HCEC 1CT (cell line): ENCODE measurements at places on chromosomes 3 and 15.

DNA sequence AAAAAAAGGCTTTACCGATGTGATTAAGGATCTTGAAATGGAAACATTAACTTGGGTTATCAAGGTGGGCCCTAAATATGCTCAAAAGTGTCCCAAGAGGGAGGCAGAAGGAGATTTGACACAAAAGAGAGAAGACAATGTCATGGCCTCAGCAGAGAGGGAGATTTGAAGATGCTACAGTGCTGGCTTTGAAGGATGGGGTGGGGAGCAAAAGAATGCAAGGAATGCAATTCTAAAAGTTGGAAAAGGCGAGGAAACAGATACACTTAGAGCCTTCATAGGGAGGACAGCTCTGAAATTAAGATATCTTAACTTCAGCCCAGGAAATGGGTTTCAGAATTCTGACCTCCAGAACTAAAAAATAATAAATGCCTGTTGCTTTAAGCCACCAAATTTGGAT, 314.5 kb upstream of the CCDC54 start:
- DNase-seq, result no peak

DNA sequence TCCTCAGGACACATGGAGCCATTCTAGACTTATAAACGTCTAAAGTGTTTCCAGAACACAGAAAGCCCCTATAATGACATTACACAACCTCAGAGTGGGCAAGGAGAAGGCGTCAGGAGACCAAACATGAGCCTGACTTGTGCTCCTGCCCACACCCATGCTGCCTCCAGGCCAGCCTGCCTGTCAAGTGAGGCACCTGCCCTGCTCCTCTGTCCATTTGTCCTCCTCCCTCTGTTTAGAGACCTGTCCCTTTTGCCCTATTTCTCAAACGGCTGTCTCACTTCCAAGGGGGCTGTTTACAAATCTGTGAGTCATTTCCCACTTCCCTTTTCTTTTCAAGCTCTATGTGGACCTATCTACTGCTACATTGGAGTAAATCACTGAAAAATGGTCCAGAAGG, 21.0 kb downstream of the ZDHHC3 start:
- DNase-seq, result peak; percentile 64

GRCh38 chr3:157311633-157312375, 124.8 kb upstream of the PTX3 start:
- DNase-seq, result peak; percentile 94

DNA sequence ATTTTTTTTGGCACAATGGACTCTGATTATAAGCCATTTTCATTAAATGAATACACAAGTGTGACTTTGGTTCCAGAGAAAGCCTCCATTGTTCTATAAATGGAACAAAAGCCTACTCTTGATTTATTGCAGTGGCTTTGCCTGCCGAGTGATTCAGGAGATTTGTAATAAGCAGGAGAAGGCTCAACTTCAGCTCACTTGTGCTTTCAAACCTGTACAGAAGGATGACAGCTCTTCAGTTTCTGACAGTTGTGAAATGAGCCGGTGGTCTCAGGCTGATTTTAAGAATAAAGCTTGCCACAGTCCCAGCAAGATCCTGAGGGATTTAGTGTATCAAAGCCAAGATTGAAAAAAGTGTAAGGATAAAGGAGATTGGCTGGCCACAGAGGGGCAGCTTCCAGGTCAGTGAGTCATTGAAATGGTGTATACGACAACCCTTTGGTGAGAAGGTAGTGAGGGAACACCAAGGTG, 438.8 kb upstream of the TGFBR2 start:
- DNase-seq, result no peak

- DNase-seq, result no peak
These were observed 274.7 kb upstream of the UBE2E2 start for GRCh38 chr3:22928216-22929110.

DNA sequence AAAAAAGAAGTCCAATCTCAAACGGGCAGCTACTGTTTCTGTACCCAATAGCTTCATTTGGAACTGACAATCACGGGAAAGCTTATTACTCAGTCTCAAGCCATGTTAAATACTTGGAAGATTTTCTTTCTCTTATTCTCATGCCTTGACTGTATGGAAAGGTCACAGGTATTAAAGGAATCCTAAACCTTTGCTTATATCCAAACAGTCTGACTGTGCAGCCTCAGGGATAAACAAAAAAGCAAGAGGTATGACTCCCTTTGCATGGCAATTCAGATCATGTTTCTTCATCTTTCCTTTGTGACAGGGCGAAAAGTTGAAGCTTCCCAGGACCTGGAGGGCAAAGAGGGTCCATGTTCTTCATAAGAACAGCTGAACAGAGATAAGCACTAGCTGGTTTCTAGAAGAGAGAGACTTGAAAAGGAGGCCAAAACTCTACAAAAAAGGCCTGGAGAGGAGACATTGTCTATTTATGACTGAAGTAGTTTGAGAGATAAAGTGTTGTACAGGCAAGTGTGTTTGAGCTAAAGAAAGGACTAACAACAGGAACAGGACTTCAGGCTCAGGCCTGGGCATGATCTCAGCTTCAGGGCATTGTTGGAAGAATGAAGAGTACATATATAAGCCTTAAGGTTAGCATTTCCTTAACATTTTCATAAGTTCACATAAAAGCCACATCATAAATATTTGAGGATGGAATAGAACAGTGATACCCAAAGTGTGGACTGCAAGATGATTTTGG, 231.0 kb upstream of the THRB start:
- DNase-seq, result no peak

DNA sequence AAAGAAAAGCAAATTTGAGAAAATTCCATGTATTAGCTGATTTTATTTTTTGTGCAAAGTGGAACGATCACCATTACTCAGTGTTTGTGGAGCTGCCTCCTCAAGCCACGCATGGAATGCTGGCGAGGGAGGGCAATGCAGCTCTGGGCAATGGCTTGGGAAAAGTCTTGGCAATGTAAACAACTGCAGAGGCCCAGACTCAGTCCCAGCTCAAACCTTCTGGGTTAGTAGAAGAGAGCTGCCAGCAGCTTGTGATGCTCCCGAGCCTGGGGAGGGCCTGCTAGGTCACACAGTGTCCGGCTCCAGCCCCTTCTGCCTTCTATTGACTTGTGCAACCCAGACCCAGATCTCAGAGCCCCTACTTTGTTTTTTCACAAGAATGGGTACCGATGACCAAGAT, 4.3 kb downstream of the EPHB1 start:
- DNase-seq, result no peak

DNA sequence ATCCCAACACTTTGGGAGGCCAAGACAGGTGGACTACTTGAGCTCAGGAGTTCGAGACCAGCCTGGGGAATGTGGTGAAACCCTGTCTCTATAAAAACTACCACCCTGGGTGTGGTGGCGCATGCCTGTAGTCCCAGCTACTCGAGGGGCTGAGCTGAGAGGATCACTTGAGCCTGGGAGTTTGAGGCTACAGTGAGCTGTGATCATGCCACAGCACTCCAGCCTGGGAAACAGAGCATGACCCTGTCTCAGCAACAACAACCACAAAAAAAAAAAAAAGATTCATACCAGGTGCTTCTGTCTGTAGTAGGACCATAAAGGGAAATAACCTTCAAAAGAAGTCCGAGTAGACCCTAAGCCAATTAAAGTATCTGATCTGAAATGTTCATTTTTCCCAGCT, 94.5 kb downstream of the SERPINI1 start:
- DNase-seq, result no peak

GRCh38 chr15:66638377-66638776, 63.7 kb upstream of the SMAD6 start:
- DNase-seq, result no peak

- no peak for DNase-seq
These were observed 150.5 kb downstream of the WDR76 start for GRCh38 chr15:43977072-43977884.

DNA sequence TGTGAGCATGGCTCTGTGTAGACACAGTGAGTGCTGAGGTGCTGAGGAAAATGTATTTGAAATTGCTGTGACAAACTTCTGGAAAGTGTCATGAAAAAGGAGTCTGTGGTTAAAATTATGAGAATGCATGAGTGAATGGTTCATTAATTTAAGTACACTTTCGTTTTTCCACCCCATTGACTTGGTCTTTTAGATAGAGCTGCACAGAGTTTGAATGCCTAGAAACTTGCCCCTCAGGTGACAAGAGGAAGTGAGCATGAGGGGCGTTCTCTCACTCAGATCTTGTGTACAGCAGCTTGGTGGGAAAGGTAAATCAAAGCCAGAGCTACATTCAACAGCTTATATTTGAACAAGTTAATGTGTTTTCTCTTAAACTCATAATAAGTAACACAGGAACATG, 296.8 kb downstream of the WDR72 start:
- no peak for DNase-seq

GRCh38 chr3:98519351-98519750, 3.4 kb downstream of the CLDND1 start:
- no peak for DNase-seq

DNA sequence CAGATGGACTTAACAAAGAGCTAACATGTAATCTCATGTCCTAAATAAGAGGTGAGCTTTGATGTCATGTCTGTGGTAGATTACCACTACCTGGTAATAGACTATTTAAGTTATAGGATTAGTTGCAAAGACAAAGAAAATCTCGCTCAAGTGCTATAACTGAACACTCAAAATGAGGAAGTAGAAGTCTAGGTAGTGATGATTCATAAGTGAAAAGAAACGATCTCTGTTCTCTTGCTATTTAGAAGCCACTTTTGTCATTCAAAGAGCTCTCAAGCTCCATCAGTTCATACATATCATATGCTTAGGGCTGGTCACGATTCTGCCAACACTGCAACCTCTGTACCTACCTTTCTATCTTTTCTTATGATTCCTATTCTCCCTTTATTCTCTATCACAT, 110.9 kb downstream of the EDEM1 start:
- no peak for DNase-seq

- DNase-seq, result no peak
These were observed 105.5 kb downstream of the HHLA2 start for GRCh38 chr3:108401836-108402235.

DNA sequence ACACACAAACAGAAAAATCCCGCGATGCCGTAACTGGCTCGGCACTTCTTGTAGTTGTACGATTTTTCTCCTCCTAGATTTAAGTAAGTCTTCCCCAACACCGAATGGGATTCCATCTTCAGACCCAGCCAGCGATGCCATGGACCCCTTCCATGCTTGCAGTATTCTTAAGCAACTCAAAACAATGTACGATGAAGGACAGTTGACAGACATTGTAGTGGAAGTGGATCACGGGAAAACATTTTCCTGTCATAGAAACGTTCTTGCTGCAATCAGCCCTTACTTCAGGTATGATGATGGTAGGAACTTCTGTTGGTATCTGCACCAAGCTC, 763 bp downstream of the KBTBD8 start:
- no peak for DNase-seq

GRCh38 chr3:152269056-152269830, 514 bp downstream of the MBNL1 start:
- peak; percentile 95 for DNase-seq

DNA sequence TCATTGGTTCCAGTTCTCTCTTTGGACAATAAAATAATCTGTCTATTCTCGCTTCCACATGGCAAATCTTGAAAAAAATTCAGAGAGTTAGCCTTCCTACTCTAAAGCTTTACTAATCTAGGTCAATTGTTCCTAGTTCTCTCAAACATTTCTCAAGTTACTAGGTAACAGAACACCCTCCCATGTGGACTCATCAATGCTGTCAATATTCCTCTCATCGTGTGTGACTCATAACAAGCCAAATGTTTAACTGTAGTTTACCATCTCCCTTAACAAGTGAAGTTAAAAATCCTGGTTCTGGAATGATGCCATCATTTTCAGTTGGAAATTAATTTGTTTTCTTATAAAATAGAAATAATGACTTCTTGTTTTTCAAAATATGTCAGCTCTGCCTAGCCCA, 438.6 kb downstream of the ROBO1 start:
- no peak for DNase-seq

DNA sequence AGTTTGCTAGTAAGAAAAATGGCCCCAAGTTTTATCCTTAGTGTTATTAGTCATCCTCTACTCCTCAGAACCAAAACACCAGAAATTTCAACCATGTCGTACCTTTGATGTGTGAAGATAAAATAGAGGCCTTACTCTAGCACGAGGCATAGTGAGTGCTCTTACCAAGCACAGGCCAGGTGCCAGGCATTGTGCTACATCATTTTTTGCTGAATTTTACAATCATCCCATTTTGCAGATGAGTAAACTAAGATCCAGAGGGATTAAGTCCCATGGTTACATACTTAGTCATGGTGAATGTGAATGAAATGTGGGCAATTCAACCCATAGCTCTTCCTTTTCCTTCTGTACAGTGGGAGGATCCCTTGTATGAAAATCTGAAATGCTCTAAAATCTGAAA, 15.2 kb downstream of the LMCD1 start:
- no peak for DNase-seq

DNA sequence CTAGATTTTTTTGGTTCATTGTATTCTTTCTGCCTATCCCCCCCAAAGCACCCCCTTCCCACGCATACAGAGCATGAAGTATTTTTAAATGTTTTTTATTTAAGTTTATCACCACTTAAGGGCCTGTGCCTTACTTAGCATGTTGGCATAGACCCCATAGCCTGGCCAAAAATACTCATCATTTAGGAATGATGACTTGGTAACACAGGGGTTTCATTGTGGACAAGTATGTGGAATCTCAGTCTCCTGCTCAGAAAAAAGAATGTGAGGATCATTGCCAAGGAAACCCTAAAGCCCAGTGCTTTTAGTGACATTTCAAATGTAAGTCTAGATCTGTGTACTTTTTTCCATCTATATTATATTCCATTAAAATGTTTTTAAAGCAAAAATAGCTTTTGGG, 146.3 kb downstream of the ALCAM start:
- DNase-seq, result peak; percentile 82

- DNase-seq, result no peak
These were observed 38.5 kb upstream of the FAN1 start for GRCh38 chr15:30865257-30865656.

DNA sequence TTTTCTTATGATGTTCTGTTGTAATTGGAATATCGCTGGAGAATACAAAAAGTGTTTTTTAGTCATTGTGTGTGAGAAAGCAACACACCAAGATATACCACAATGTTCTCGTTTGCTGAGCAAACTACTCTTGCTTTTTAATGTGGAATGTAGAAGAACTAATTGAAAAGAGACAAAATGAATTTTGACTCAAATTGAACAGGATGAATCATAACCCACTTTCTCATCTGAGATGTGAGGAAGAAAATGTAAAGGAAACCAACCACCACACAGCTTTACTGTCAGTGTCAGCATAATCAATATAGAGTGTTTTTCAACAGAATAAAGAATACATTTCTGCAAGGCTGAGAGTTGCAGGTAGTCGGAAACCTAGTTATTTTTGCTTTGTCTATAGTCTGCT, 448.8 kb upstream of the TPRG1 start:
- DNase-seq, result no peak
